ENCODE measurements at places on chromosomes 6 and 20.
A peak's percentile ranks its signal among the peaks of the same experiment; 100 is the strongest.

DNA sequence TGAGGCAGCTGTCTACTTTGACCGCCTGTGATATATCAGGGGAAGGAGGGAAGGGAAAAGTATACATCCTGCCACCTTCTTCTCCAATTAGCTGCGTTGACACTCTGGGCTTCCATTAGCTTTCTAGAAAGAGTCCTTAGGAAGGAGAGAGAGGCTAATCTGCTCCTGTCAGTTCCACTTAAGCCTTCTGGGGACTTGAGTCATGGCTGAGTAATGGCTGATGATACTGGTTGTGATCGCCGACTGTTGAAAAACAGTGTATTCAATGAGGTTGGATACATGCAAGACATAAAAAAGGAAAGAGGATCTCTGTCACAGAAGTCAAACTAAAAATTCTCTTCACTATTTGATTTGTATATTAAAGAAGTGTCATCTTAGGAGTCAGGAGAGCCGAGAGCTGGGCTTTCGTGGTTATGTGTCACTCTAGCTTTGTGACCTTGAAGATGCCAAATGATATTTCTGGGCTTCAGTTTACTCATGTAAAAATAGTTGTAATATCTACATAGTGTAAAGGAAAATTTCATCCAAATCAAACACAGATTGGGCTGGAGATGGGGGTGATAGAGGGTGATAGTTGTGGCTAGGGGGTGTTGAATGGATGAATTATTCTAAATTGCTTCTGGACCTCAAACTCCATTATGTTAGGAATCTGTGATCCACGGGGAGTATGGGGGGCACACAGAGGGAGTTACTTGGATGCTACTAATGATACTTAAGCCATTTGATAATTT, 189.0 kb downstream of the UST start:
- DNase-seq = no peak

DNA sequence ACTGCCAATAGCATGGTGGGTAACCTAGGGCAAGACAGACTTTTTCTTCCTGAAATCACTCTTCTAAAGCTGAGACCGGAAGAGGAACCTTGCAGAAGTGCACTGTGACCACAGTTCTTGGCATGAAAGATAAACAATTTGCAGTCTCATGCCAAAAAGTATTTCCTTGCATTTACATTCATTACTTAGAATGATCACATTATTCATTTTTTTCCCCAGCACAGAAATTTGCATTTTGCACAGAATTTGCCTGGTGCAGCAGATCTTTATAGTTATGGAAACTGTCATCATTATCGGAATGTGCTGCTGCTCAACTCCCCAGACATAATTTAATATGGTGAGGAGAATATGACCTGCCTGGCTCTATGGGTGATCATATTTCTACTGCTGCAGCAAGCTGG, 42.2 kb upstream of the EDN3 start:
- no peak for DNase-seq

- peak; percentile 40 for DNase-seq
Measured at GRCh38 chr6:30487926-30488325, 1.4 kb upstream of the HLA-E start.

GRCh38 chr6:152697634-152698033, at the start of gene MYCT1:
Gene MYCT1, plus strand, starts transcription at chr6:152697897. Its CDS starts 6 bp downstream, at chr6:152697903.
- no peak for DNase-seq

GRCh38 chr6:168876956-168877355, 376.7 kb downstream of the THBS2 start:
- no peak for DNase-seq

Measured in suprapubic skin (tissue), 4 donors.